ENCODE measurements at places on chromosomes 6 and 20. TPM values are rescaled to one million over a fixed set of nuclear protein-coding genes. Genes with fewer than 3 reads are reported as not detected.

Gene KIZ
- 44.3 TPM for total RNA-seq

Gene CFAP61
- not detected for total RNA-seq

Gene GPR6
- not detected for total RNA-seq

Gene DEFB125
- total RNA-seq, result not detected

Gene GPRC6A
- not detected for total RNA-seq

Gene MAP7
- 1.4 TPM for total RNA-seq

Gene REM1
- total RNA-seq, result 0.76 TPM

Gene MAPK13
- total RNA-seq, result 8.3 TPM

Gene ZNF831
- not detected for total RNA-seq

Gene LAMA2
- total RNA-seq, result 30.3 TPM

Gene OPN5
- total RNA-seq, result not detected

Gene BTN1A1
- total RNA-seq, result not detected

Gene ZBTB9
- total RNA-seq, result 5.0 TPM

Gene DZANK1
- 1.2 TPM for total RNA-seq

Gene ELOVL2
- 0.22 TPM for total RNA-seq

Data from articular chondrocyte of knee joint (primary cell).